ENCODE measurements at places on chromosomes 11 and 22.
A peak's percentile ranks its signal among the peaks of the same experiment; 100 is the strongest.

DNA sequence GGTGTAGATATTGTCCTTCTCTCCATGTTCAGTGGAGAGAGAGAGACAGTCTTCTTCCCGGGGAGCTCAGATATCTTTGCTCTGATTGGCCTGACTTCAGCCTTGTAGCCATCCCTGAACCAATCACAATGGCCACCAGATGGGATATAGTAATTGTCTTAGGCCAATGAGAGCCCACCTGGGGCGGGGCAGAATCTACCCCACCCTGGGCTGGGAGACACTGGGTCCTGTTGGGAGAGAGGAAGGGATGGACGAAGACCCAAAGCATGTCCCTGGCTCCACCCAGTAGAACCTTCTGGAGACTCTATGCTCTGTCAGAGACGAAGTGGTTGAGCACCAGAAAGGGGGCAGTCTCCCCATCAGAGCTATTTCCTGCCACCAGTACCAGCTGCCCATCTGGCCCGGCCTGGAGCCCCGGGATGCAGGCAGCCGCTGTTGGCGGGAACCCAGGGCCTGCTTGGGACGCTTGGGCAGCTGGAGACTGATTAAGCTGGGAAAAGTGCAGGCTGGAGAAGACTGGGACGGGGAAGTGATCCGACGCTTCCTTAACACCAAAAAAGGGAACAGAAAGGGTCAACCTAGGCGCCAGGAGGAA, 31.6 kb upstream of the CBX7 start:
- no peak for DNase-seq

DNA sequence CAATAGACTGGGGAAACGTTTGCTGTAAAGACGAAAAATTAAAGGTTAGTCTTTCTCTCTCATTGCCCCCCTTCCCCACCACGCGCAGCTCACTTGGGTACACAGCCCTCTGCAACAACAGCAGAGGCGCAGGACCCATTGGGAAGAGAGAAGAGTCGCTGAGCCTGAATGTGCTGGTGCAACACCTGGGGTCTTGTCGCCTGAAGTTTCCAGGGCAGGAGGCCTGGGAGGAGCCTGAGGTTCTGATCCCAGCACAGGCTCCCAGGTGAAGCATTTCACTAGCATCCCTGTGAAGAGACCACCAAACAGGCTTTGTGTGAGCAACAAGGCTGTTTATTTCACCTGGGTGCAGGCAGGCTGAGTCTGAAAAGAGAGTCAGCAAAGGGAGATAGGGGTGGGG, 116.2 kb upstream of the NTM start:
- DNase-seq = no peak

DNA sequence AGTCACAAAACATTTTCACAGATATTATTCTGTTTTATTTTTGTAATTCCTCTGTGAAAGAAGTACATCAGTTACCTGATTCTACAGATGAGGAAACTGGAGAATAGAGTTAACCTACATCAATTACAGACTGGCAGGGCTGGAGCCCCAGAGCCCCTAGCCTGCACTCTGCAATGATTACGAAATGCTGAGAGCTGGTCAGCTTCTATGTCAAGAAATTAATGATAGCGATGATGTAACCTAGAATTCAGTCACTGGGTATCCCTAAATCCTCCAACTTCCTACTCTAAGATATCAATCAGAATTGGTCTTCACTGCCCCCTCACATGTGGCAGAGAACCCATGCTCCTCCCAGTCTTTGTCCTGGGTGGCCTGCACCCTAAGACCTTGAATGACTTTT, 273.5 kb upstream of the PLET1 start:
- DNase-seq = no peak

- no peak for DNase-seq
Observed at GRCh38 chr22:29509815-29510214, 29.8 kb downstream of the NEFH start.

GRCh38 chr11:74005721-74006517, 3.0 kb downstream of the UCP3 start:
- no peak for DNase-seq

GRCh38 chr22:34687116-34687515, 378.8 kb upstream of the ISX start:
- DNase-seq = no peak

DNA sequence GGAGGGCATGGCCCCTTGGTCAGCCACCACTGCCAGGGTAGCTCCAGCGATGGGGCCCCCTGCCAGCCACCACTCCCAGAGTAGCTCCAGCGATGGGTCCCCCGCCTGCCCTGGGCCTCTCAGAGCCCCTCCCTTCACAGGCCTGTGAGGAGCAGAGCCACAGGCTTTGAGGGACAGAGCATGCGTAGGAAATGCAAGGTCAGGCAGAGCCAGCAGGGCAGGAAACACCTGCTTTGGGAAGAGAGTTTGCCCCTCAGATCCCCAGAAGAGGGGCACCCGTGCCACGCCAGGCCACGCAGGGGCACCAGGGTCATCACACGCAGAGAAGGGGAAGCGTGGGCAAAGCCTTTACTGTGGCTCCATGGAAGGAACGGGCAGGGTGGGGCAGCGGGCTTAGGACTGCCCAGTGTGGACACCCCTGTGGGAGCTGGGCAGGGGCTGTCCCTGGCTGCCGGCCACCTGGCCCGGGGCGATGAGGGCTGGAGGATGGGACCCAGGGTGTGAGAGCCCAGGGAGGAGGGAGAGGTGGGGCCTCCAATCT, 477.8 kb downstream of the BRD1 start:
- DNase-seq = no peak

GRCh38 chr11:66981976-66982578, 7.0 kb downstream of the C11orf86 start:
- peak; percentile 69 for DNase-seq

GRCh38 chr11:116736763-116737162, 36.0 kb downstream of the BUD13 start:
- peak; percentile 33 for DNase-seq

GRCh38 chr11:10931761-10932670, 74.2 kb upstream of the ZBED5 start:
- peak; percentile 55 for DNase-seq

GRCh38 chr11:116033931-116034553, 529.8 kb upstream of the CADM1 start:
- DNase-seq = no peak

DNA sequence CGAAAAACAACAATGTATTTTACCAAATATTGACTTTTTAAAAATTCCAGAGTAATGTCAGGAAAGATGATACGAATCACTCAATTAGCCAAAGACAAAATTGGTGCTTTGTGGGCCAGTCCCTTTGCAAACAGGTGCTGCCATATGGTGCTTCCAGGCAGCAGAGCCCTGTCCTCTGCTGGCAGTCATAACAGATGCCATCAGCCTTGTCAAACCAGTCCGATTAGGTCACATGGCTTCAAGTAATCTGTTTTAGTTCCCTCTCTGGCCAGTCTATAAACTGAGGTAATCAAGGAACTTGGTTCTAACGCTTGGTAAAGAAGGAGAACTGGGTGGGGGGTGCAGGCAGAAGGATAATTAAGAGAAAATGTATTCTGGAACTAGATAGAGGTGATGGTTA, 49.1 kb upstream of the CAPRIN1 start:
- DNase-seq = no peak

DNA sequence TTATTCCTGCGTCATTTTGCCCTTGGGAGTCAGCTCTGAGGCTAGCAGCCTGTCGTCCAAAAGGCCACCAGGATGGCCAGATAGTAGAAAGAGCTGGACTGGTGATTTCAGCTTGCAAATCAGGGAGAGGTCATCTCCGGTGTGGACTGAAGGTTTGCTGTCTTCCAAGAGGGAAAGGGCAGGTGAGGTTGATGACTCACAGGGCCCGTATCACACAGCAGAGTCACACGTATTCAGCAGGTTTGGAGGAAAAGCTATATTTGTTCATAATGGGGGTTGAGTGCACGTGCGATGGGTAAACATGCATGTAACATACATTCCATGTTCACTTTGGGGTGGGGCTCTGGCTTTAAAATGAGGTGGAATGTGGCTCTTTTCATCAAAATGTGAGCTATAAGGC, 25.6 kb downstream of the MRPL21 start:
- DNase-seq = no peak

- no peak for DNase-seq
Observed at GRCh38 chr11:30360741-30361140, 37.8 kb downstream of the ARL14EP start.

- DNase-seq = no peak
Observed at GRCh38 chr22:31952094-31952401, 7.7 kb downstream of the YWHAH start.

DNA sequence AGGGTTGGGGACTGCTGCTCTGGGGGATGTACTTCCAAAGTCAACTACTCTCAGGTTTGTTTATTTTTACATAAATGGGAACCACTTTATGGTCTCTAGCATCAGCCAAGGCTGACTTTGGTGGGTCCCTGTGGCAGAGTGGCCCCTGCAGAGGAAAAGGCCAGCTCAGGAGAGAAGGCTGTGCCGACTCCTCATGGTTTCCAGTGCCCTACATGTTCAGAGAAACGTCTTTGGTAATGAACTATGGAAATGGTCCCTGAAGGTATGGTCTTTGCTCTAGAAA, 3.0 kb upstream of the ZDHHC8 start:
- DNase-seq = no peak

DNA sequence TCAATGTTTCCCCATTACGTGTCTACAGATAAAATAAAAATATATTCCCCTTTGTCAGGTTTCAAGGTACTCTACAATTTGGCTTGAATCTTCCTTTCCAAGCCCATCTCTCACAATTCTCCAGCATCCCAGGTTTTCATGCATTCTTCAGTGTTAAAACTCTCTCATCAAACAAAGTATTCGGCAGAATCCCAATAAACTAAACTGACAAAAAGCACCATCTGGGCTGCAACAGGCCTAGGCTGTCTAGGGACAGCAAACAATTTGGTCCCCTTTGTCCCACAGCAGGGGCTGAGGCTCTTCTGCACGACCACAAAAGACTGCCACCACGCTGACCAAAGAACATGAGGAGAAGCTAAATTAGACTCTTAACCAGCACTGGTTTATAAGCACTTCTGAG, 159.4 kb downstream of the CADM1 start:
- no peak for DNase-seq

DNA sequence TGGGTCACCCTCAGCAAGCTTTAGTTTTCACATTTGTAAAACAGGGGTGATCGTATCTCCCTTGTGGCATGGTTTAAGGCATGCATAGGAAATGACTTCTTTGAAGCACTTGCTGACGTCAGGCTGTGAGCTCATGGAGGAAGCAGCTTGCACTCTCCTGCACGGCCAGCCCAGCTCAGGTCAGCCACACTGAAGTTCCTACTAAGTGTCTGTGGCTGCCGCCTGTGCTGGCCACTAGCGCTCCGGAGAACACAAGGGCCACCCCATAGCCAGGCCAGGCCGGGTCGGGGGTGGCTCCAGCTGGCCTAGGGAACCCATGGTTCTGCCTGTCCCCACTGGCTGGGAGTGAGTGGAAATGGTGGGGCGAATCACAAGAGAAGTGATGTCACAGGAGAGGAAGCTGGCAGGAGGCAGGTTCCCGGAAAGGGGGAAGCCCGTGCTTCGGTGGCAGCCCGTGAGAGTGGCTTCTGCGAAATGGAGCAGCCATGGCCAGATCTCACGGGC, 28.2 kb downstream of the KCTD17 start:
- DNase-seq = no peak

DNA sequence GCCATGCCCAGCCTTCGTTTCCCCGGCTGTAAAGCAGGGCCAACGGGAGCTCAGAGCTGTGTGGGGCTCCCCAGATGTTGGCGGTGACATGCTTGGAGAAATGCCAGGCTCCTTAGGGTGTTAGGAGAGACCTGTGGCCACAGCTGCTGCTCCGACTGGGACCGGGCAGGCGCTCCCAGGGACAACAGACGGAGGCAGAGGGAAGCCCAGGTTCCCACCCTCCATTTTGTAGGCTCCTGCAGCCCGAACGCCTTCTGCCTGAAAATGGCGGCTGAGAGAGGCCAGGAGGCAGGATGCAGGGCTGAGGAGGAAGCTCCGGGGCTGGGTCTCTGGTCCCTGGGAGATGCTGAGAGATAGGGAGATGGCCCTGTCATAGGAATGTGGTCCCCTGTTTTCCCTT, 10.0 kb downstream of the CD6 start:
- no peak for DNase-seq

DNA sequence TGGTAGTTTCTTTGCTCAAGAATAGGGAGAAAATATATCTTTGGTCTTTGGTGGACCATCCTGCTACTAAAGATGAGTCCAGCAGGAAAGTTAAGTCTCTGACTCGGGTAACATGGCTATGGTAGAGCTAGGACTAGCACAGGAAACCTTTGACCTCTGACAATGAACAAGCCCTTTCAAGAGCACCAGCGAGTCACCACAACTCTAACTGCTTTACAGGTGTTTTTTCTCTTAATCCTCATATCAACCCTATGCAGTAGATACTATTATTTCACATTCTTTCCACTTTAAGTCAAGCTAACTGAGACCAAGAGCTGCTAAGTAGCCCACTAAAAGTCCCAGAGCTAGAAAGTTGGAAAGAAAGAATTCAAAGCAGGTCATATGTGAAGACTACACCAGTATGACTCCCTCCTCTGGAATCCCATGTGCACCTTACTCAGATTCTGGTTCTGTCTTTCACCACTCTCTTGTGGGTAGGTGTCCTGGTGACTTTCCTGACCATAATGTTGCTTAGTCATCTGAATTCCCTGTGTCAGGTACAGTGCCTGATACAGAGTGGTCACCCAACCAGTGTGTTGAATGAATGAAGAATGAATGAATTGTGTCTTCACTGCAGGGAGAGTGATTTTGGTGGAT, 53.8 kb upstream of the ME3 start:
- peak; percentile 59 for DNase-seq

- no peak for DNase-seq
Observed at GRCh38 chr11:111148953-111149352, 96.6 kb upstream of the POU2AF2 start.

DNA sequence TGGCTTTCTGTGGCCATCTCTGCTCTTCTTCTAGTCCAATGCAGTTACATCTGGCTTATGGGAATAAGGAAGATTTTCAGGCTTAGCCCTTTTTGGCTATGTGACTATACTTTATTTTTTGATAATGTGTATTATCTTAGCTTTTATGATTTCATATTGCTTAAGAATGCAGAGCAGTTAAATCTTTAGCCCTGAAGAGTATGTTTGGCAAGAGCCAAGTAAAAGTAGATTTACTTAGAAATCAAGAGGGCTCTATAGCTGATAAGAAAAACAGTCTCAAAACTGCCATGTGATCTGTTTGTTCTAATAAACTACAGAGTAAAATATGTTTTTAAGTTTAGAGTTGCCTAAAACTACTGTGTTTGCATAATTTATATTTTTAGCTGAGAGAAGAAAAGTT, 61.2 kb downstream of the RNF169 start:
- DNase-seq = no peak

GRCh38 chr22:50686794-50687193, 14.2 kb downstream of the SHANK3 start:
- DNase-seq = no peak

DNA sequence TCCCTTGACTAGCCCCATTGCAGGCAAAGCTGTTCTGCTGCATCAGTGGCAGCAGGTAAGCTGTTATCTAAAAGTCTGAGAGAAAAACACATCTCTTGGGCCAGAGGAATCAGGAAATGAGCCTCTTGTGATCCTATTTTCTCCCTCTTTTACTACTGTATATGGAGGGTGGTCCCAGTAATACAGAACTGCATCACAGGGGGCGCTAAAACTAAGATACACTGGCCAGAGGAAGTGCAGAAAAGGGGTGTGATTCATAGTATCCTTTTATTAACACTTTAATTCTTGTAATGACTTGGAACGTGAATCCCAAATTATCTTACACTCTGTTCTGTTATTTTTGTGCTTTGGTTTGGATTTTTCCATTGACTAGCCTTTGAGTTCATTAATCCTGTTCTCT, 8.8 kb upstream of the MED17 start:
- peak; percentile 4 for DNase-seq

Measured in A549 (cell line).